Renal pelvis (tissue), 12 donors: ENCODE measurements at places on chromosomes 4 and X. TPM values are rescaled to one million over a fixed set of nuclear protein-coding genes. Genes with fewer than 3 reads are reported as not detected.

GRCh38 chr4:77852892-77853495 lies 9.6 kb upstream of the MRPL1 start:
- no peak for DNase-seq

CXorf49 gene
- polyA plus RNA-seq: not detected

DNA sequence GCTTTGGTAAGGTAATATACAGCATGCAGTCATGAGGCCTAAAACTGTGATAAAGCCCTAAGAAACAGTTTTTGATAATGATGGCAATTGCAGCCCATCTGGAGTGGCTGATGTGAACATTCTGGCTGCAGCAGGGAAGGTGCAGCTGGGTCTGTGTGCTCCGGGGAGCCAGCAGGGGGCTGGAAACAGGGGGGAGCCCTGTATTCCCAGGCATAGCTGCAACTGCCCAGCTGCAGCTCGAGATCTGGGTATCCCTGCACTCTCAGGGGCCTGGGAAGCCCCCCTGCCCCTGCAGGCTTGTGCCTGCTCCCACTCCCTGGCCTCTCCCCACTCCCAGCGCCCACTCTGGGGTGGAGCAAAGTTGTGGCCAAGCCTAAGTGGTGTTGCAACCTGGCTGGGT lies 95.6 kb downstream of the RRAGB start:
- no peak for DNase-seq

DNA sequence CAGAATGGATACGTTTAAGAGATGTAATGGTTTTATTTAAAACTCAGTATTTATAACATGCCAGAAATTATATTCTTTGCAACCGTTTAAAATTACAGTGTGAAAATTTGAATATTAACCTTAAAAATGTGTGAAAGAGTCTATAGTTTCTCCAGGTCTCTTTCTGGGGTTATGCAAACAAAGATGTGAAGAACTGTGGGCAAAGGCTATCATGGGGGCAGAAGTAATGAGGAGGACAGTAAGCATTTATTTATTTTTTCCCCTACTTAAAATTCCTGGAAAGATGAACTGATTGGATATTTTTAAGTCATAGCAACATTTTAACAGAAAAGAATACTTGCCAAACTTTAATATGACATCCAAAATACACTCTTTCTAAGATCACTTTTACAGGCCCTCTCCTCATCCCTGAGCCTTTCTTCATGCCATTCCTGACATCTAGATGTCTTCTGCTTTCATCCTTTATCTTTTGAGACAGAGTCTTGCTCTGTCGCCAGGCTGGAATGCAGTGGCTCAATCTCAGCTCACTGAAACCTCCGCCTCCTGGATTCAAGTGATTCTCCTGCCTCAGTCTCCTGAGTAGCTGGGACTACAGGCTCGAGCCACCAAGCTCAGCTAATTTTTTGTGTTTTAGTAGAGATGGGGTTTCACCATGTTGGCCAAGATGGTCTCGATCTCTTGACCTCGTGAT lies 46.1 kb downstream of the TMEM131L start:
- DNase-seq: no peak

DNA sequence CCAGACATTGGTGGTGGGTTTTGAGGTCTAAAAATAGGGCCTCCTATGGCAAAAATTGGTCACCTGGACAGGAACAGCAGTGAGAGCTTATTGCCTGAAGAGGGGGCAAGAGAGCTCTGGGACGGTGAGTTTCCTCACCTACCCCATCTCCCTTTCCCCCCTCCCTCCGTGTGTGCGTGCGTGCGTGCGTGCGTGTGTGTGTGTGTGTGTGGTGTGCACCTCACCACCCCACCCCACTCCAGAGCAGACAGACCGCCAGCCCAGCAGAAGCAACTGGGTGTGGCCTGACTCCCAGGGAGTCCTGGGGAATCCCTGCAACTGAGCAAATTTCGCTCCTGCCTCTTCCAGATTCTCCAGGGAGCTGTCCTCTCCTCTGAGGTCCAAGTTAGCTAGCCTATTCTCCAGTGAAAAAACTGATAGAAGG lies 44.7 kb downstream of the PRPS1 start:
- DNase-seq: no peak

DNA sequence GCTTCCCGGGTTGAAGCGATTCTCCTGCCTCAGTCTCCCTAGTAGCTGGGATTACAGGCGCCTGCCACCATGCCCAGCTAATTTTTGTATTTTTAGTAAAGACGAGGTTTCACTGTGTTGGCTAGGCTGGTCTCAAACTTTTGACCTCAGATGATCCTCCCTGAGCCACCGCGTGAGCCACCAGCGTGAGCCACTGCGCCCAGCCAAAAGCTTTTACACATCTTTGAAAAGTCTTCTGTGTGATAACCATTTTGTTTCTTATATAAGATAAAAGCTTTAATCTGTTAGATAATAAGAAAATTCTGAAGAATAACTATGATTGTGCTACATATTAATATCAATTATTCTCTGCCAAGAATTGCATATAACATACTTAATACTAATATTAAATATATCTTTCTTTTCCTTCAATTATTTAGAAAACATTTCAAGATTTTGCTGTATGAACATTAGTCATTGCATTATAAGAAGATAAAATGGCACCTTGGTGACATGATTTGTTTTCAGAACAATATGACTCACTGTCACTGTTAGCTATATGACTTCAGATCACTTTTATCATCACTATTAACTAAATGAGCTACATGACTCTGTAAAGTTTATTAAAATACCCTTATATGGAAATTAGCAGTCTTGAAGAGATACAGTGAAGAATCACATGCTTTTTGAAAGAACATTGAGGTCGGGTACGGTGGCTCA lies 33.4 kb downstream of the RUFY3 start:
- DNase-seq: no peak

DNA sequence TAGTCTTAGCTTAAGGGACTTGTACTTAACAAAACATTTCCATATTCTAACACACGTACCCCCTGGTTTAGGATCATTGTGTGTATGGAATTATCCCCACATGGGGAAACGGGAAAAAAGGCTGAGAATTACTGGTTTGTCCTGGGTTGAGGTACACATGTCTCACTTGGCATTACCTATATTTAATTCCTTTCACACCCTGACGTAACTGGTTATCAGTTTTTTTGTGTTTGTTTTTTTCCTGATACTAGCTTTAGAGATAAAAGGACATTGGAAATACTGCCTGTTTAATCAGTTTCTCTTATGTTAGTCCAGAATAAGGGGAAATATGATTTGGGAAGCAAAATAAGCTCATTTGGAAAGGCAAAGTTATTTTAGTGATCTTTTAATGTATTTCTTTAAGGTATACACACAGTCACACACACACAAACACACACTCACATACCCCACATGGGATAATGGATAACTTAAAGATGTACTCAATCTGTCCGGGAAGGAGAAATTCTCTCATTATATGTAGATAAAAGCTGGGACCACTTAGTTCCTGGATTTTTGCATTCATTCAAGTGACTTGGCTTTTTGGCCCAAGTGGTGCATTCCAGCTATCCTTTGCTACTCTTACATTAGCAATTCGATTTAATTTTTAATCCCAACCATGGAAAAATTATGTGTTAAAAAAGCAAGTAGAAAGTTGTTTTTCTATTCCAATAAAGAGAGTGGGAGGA lies 13.0 kb downstream of the SEPTIN11 start:
- no peak for DNase-seq

DNA sequence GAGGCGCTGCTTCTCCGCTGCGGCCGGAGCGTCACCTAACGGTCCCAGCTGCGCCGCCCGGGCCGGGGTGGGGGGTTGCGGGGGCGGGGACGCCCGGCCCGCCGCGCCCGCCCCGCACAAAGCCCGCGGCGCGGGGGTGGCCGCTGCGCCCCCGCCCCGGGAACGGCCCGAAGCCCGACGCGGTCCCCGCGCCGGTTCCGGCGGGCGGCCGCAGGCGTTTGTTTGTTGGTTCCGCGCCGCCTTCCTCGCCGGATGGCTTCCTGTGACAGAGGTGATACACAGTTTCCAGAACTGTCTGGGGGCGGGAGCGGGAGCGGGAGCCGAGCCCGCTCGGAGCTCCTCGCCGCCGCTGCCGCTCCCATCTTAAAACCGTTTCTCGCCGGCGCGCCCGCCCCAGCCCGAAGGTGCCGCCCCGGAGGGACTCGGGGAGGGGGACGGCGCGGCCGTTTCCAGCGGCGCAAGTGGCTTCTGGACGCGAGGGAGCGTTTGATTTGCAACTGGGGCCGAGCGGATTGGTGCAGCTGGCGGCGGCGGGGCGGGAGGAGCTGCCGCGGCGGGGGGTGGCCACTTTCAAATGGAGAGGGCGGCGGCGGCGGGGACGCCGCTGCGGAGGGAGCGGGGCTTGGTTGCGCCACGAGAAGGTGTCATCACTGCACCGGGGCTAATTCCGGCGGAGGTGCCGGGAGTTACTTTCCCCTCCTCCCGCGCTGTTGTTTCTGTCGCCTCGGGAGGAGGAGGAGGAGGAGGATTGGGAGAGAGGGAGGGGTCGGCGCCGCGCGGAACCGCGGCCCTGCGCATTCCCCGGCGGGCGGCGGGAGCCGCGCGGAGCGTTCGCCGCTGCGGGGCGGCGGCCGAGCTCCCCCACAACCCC lies 2.3 kb downstream of the JADE1 start:
- peak; percentile 86 for DNase-seq

EXOC1L gene
- polyA plus RNA-seq: not detected

MAGEH1 gene
- 70.0 TPM for polyA plus RNA-seq

GRCh38 chr4:13833171-13833804 lies 205.8 kb upstream of the BOD1L1 start:
- DNase-seq: no peak

GRCh38 chrX:17801431-17801830 lies 59.7 kb downstream of the RAI2 start:
- DNase-seq: no peak

DNA sequence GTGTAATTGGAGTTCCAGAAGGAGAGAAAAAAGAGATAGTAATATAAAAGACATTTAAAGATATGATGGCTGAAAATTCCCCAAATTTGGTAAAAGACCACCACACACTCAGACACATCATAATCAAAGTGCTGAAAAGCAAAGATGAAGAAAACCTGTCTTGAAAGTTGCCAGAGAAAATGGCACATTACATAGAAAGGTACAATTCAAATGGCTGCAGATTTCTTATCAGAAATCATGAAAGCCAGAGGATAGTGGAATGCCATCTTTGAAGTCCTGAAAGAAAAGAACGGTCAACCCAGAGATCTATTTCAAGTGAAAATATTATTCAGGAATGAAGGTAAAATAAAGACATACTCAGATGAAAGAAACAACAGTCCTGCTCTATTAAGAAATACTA lies 29.3 kb upstream of the PAGE4 start:
- no peak for DNase-seq

DNA sequence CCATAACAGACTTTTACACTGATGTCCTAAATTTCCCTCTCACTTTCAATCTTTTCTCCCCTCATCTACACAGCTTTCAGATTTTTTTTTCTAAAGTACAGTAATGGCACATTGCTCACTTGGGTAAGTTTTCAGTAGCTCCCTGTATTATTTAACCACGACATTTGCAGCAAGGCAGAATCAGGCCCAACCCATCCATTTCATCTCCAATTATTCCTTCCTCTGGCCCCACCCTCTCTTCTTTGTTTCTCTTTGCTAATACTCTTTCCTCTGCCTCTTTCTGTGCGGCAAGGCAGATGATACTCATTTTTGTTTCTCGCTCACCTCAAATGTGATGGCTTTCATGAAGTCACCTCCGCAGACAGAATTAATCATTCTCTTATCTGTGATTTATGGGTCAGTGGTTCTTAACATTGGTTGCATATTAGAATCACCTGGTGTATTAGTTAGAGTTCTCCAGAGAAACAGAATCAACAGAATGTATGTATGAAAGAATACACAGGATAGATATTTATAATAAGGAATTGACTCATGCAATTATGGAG lies 43.4 kb upstream of the GATB start:
- no peak for DNase-seq

GRCh38 chrX:114508756-114509155 lies 75.1 kb upstream of the HTR2C start:
- DNase-seq: no peak

PCSK1N gene
- 14.9 TPM for polyA plus RNA-seq

- peak; percentile 47 for DNase-seq
Measured at GRCh38 chr4:170497112-170497511, 407.4 kb upstream of the AADAT start.

DNA sequence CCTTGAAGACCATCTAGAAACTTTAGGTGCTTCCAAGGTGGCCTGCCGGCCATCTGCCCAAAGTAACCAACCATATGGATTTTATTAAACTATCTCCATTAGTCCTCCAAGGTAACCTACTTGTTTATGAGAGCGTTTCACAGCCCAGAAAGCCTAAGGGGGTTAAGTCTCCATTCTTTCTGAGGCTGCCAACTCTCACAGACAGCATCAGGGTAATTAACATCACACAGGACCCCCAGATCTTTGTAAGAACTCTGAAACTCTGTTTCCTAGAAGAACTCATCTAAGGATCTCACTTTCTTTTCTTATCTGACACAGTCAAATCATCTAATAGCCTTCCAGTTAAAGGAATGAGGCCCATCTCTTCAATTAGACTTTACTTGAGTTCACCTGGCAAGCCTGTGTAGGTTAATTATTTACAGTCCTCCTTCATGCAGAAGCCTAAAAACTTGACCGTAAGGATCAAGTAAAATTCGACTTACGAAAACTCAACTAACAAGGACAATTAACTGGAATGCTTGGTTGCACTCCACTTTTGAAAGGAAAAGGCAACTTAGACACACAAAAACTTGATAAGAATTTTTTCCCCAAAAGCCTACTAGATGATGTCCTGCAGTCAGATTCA lies 252.5 kb downstream of the GRIA3 start:
- DNase-seq: no peak

- DNase-seq: no peak
Measured at GRCh38 chr4:7759635-7760034, 180.0 kb downstream of the AFAP1 start.

GRCh38 chrX:153519569-153520286 lies 2.3 kb downstream of the ATP2B3 start:
- DNase-seq: no peak

GRCh38 chrX:80431505-80431832 lies 11.2 kb downstream of the TENT5D start:
- DNase-seq: no peak

DNA sequence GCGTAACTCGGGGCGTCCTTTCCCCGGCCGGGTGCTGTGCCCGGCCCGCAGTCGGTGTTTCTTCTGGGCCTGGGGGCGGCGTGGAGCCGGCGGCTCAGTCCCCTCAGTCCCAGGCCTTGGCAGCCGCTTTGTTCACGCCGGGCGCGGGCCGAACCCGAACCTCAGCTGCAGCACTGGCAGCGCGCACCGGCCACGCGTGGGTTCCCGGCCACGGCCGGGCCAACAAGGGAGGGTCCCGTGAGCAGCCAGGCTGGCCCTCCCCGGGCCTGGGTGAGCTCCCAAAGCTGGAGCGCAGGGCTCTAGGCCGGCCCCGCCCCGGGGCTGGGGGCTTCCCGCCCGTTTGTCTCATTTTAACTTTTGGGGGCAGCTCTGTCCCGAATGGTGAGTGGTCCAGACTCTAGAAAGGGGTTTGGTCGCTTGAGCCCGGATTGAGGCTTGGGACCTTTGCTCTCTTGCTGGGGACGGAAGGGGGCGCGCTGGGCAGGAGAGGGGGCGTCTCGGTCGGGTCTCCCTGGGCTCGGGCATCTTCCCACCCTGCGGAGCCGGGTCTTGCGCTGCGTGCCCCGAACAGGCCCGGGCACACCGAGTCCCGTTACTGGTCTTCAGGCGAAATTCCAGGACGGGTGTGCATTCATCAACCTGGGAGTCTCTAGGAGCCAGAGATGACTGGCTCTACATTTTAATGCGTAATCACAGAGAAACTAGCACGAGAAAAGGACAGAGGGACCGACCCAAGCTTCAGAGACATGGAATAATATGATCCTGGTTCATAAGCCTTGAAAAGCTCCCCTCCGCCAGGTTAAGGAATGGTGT lies 177.1 kb downstream of the CBR4 start:
- DNase-seq: peak; percentile 34

- no peak for DNase-seq
Measured at GRCh38 chr4:128600410-128600809, 209.1 kb upstream of the JADE1 start.

- no peak for DNase-seq
Measured at GRCh38 chr4:88240297-88240714, 44.1 kb downstream of the PPM1K start.
